CD4-positive, alpha-beta T cell treated with Interleukin-15 for 1 hour (primary cell): ENCODE measurements at places on chromosomes 7 and 10.

GRCh38 chr10:2122431-2123124 lies 385.3 kb upstream of the ADARB2 start:
- DNase-seq = no peak

GRCh38 chr7:37117292-37117691 lies 331.4 kb downstream of the ELMO1 start:
- DNase-seq = no peak

DNA sequence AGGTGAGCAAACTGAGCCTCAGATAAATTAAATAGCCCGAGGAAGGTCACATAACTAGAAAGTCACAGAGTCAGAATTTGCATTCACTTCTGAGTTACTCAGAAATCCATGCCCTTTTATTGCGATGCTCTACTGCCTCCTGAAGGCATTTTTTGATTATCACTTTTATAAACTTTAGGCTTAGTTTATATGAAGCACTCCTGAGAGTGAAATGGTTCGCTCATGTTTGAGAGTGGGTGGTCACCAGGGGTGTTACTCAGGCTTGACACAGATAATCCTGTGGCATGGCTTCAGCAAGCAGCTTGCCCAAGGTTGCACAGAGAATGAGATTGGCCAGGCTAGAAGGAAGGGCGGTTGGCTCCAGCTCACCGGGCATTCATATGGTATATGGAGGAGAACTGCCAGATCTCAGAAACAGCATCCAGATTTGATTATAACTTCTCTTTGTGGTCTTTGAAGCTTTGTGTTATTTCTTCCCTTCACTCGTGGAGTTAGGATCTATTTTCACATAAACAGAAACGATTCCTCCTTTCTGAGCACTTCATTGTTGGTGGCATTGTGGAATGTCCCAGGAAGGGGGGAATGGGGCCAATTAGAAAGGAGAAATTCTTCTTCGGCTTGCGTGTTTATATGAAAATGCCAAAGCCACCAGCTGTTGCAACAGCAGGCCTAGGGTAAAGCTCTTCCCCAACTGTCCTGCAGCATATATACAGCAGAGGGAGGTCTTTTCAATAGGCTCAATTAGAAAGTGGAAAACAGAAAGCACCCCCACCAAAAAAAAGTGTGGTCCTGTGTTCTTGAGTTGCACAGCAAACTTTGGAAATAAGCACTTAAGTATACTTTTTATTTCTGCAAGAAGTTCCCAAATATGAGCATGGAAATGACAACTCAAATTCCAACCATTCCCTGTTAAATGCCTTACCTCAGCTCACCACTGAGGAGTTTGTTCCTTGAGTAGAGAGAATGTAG lies 628.8 kb downstream of the SUGCT start:
- DNase-seq = no peak

DNA sequence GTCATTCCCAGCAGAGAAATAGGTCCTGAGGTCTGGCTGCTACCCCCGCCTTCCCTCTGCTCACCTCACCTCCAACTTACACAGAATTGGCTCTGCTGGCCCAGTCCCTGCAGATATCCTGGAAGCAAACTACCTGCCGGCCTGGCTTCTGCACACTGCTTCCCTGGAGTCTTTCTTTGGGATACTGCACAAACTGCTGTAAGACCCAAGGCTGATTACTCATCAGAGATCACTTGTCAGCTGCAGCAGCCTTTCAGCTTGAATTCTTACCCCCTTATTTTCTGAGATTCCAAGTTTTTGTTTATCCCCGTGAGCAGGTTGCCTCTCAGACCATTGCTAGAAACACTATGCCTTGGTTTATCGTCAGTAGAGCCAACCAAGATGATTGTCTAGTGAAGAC lies 426.4 kb downstream of the PHTF2 start:
- no peak for DNase-seq

DNA sequence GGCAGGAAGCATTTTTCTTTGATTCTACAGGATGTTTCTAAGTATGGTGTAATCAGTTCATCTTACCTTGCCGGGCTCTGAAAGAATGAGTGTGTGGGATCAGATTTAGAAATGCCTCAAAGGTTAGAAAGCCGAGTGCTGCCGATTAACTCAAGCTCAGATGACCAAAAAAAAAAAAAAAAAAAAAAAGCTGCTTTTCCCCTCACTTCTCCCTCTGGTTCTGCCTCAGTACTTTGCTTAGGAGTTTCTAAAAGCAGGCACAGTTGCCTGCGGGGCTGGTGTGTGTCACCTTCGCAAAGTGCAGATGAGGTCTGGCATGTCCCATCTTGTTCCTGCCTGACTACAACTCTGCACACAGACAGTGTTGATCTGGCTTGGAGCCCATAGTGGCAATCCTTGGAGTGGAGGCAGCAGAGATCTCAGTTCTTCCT lies 47.0 kb downstream of the KIAA1217 start:
- DNase-seq = no peak

GRCh38 chr10:118729641-118730258 lies 25.0 kb downstream of the CACUL1 start:
- no peak for DNase-seq

DNA sequence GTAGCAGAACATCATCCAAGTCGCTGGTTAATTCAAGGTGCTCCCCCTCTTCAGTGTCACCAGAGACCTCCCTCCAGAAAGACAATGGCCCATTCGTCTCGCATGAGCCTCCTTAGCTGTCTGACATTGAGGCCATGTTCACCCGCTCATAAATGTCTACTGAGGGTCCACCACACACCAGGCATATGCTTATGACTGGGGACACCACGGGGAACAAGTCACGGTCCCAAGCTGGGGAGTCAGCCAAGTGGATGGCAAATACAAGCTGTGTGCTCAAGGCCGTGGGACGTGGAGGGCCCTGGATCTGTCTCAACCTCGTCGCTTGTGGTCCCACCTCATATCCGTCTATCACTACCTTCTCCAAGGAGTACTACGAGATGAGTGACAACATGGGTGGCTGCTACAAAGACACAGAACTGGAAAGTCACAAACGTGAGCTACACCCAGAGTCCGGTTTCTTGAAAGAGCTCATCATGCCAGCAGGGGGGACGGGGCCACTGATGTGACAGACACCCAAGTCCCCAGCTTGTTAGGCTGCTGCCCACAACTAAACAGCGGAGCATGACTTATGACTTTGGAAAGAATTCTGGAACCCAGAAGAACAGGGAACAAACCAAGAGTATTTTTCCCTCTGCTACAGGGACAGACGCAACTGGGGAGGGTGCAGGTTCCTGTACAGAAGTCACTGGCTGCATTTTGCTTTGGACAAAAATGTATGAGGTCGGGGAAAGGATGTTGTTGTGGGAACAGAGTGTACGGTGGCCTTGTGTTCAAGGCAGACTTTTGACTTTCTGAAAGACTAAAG lies 189.6 kb downstream of the COBL start:
- DNase-seq = no peak

- DNase-seq = no peak
Measured at GRCh38 chr7:42722716-42723115, 189.2 kb downstream of the C7orf25 start.

- no peak for DNase-seq
Measured at GRCh38 chr10:94138391-94138790, 144.7 kb downstream of the PLCE1 start.

DNA sequence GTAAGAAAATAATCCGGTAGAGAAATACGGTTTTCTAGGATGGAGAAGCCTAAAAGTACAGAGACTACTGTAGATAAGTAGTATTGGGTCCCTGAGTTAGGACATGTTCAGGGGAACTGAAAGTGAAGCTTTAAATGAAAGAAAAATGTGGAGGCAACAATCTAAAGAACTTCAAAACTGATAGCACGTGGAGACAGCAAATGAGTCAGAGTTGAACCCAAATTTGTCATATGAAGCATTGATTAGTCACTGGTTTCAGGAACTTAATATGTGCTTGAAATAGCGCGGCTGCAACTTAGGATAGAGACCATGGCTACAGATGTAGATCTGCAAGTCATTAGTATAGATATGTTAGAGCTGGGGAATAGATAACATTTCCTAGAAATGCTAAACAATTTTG lies 1138.6 kb upstream of the SORCS1 start:
- no peak for DNase-seq

GRCh38 chr7:147803606-147804005 lies 787.0 kb upstream of the C7orf33 start:
- no peak for DNase-seq

- DNase-seq = no peak
Measured at GRCh38 chr7:102275123-102275703, 11.5 kb upstream of the SH2B2 start.

DNA sequence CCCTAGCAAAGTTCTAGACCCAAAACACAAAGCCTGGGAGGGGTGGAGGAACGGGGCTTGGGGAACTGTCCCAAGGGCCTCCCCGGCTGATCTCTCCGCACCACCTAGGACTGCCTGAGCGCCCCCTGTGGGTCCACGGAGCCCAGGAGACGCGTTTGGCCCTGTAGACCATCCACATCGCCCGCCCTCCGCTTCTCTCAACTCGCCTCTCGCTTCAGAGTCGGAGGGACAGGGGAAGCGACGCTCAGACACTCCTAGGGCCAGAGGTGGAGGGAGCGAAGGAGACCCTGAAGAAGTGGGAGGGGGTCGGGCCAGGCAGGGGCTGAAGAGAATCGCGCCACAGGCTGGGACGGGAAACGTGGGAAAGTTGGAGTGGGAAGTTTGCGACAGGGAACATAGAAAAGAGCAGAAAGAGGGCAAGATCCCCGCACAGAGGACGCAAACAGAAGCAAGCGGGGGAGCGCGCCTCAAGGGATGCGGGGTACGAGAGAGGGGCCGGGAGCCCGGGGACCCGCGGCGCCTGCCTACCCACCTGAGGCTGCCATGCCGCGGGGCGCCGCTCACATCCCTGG lies 378 bp downstream of the PIK3AP1 start:
- peak; percentile 76 for DNase-seq

DNA sequence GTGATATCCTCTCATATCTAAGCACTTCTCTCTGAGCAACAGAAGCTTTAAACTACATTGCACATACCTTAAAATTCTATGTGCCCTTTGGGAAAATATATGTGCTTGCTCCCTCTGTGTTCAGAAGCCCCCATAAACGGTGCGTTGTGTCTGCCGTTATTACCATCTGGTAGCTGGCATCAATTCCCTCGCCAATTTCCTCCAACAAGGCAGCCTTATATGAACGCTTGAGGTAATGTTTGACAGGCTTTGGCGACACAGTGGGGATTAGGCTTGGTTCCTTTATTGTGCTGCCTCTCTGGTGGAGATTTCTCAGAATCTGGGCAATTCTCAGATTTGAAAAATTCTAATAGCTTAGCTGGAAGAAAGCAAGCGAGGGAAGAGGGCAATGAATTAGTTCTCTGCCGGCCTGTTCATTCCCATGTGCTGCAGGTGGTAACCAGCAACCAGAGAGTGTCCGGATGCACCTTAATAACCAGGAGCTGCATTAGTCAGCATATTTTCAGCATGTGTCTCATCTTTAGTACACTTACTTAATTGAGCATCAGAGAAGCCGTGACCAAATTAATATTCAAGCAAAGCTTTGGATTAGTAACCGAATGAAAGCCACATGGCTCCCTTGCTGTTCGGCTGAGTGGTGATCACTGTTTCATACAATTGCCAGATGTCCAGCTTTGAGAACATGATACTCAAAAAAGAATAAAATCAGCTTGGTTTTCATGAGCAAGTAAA lies 7.3 kb upstream of the PPP1R17 start:
- no peak for DNase-seq

DNA sequence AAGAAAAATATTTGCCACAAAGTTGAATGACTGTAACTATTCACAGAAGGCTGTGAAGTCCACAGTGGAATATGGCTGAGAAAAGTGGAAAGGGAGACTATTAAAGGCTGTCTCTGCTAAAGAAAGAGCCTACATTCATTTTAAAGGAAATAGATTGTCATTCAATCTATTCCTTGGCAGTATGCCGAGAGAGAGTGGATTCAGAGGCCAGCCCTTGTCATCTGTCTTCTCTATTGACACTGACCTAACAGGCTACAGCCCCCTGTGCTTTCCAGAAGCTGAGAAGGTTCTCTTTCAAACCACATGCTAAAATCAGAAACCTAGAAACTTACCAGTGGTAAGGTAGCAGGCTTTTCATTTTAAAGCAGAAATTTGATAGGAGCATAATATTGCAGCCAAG lies 12.1 kb downstream of the ODAD2 start:
- DNase-seq = no peak

GRCh38 chr10:94546049-94546900 lies 687 bp downstream of the HELLS start:
- DNase-seq = no peak

GRCh38 chr7:112365551-112365950 lies 84.7 kb upstream of the IFRD1 start:
- DNase-seq = no peak

GRCh38 chr7:41487229-41487940 lies 215.5 kb downstream of the INHBA start:
- no peak for DNase-seq

- DNase-seq = no peak
Measured at GRCh38 chr10:50456719-50457118, 167.0 kb downstream of the SGMS1 start.

GRCh38 chr10:124362568-124362967 lies 56.2 kb downstream of the OAT start:
- no peak for DNase-seq

- no peak for DNase-seq
Measured at GRCh38 chr7:81488210-81488609, 281.6 kb downstream of the HGF start.

GRCh38 chr7:63067897-63068585 lies 930.6 kb upstream of the ZNF722 start:
- no peak for DNase-seq

DNA sequence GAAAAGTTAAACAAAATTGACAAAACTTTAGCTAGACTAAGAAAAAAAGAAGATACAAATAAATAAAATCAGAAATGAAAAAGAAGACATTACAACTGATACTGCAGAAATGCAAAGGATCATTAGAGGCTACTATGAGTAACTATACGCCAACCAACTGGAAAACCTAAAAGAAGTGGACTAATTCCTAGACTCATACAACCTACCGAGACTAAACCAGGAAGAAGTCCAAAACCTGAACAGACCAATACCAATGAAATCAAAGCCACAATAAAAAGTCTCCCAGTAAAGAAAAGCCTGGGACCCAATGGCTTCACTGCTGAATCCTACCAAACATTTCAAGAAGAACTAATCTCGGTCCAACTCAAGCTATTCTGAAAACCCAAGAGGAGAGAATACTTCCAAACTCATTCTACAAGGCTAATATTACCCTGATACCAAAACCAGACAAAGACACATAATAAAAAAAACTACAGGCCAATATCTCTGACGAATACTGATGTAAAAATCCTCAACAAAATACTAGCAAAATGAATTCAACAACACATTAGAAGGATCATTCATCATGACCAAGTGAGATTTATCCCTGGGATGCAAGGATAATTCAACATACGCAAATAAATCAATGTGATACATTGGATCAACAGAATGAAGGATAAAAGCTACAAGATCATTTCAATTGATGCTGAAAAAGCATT lies 20.3 kb downstream of the ELAPOR2 start:
- DNase-seq = no peak

- no peak for DNase-seq
Measured at GRCh38 chr7:5232874-5233273, 42.8 kb downstream of the WIPI2 start.

DNA sequence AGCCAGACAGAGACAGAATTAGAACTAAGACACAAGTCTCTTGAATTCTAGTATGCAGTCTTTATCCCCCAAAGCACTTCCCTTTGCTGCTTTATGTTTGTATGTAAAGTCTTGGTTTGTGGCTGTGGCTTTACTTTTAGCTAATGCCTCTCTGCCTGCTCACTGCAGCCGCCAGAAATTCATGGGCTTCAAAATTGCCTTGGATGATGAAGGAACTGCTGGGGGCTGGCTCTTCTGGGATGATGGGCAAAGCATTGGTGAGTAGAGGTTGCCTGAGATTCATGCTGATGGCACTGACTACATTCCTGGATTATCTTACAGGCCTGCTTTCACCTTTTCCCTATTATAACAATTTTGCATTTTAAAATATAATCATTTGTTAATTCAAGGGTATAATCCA lies 10.9 kb upstream of the MGAM2 start:
- DNase-seq = no peak
